Stimulated activated CD4-positive, alpha-beta T cell treated with anti-CD3 and anti-CD28 coated beads, Interleukin-1b, Interleukin-23, amount 100 ng/mL, for 1 hour (primary cell): ENCODE measurements at places on chromosomes 7 and 10.

DNA sequence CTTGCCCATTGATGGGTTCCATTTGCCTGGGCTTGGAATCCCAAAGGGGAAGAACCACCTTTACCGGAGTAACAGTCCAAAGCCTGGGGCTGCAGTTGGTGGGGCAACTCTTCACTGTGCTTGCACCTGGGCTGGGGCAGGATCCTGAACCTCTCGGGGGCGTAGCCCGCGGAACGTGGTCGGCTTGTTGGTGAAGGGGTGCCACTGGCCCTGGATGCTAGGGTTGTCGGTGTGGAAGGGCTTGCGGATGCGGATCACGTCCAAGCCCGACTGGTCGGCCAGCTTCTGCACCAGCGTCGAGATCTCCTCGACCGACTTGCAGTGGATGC lies 710 bp downstream of the MRPL43 start:
- DNase-seq = no peak

GRCh38 chr10:7251696-7252465 lies 159.0 kb downstream of the SFMBT2 start:
- DNase-seq = no peak

DNA sequence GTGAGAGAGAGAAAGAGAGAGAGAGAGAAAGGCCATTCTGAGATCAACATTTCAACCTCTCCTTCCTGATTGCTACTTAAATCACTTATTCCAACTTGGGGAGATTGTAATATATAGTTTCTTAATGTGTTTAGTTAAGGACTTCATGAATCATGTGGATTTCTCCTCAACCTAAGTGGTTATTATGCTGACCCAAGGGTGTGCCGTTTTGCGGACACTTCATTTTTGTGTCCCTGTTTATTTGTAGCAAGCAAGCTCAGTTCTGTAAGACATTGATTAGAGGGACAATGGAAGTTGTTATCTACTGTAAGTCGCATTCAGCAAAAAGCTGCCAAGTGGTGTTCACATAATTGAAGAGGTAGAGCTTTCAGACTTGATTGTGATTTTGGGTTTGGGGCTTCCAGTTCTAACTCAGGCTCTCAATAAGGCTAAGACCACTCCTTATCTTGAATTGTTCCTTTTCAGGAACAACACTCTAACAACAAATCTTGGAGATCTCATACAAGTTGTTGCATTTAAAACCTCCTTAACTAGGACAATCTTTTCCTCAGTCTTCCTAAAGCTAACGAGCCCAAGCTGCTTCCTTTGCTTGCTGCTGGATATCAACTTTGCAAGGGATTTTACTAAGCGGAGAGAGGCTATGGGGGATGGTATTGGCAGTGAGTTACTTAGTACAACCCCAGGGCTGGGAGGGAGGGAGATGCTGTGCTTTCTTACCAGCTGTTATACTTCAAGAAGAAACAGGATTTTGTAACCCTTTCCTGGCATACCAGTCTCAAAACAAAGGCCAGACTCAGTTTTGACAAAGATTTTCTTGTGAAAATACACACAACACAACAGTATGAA lies 19.8 kb upstream of the COL1A2 start:
- no peak for DNase-seq

GRCh38 chr10:131474416-131474815 lies 162.9 kb upstream of the TCERG1L start:
- DNase-seq = no peak

GRCh38 chr7:15476531-15476918 lies 85.3 kb downstream of the AGMO start:
- no peak for DNase-seq

- DNase-seq = no peak
Observed at GRCh38 chr7:158414486-158414961, 173.1 kb downstream of the PTPRN2 start.

- no peak for DNase-seq
Observed at GRCh38 chr10:117348236-117348635, 27.0 kb downstream of the PDZD8 start.

- no peak for DNase-seq
Observed at GRCh38 chr7:158446281-158446680, 141.3 kb downstream of the PTPRN2 start.

- no peak for DNase-seq
Observed at GRCh38 chr7:149855361-149856305, 17.5 kb downstream of the ZNF862 start.

DNA sequence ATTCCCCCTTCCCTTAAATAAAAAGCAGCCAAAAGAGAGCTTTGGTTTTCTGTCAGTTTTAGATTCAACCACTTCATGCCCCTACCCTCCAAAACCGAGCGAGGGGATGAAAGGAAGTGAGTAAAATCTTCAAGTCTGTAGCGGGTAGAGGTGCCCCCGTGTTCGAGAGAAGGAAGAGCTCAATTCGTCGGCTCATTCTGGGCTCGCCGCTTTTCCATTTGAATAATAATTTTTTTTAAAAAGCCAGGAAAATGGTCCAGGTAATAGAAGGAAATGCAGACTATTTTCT lies 436.2 kb upstream of the GALNT17 start:
- DNase-seq = no peak

GRCh38 chr10:58241346-58241745 lies 26.3 kb downstream of the IPMK start:
- no peak for DNase-seq

DNA sequence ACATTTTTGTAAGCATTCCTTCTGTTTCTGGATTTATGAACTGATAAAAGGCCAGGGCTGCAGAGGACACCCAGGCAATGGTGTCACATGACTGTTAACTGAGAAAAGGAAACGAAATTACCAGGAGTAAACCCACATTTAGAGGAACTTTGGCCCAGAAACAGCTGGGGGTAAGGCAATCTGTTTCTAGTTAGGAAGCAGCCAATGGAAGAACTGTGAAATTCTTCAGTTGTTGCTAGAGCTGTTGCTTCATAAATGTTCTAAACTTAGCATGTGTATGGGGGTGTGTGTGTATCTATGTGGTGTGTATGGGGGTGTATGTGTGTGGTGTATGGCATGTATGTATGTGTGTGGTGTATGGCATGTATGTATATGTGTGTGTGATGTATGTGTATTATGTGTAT lies 11.8 kb upstream of the PDCD4 start:
- DNase-seq = no peak

GRCh38 chr7:40470817-40471216 lies 336.0 kb downstream of the SUGCT start:
- DNase-seq = no peak

GRCh38 chr10:22476601-22477321 lies 131.5 kb downstream of the SPAG6 start:
- DNase-seq = no peak

DNA sequence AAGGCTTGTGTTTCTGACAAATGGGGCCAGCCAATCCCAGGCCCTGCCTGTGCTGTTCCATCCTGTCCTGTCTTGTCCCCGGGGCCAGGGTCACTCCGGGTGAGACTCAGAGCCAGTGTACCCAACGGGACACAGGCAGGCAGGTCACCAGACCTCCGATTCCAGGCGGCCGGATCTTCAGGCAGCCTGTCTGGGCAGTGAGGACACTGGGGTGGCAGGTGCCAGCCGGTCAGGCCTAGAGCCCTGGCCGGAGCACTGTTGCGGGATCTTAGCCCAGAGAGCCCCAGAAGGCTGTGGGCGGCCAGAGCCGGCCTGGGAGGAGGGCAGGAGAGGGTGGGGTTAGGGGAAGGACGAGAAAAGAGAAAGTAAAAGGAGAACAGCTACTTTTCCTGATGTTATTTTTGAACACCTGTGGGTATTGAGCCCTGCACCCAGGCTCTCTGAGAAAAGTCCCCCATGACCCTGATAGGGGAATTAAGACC lies 134.3 kb upstream of the TNRC18 start:
- DNase-seq = no peak

DNA sequence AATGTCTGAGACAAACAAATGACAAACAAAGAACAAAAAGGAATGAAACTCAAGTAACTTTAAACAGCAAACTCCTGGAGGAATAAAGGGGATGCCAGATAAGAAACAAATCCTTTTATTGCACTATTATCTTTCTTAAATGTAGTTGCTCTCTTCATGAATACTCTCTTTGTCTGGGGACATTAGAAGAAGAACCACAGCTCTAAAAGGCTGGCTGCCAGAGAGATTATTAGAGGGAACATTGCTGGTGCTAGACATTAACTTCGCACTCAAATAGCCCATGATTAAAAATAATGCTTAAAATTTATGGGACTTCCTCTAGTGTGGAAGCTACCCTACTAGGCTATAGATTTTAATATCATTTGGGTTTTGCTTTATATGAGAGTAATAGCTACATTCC lies 1330.4 kb downstream of the XPNPEP1 start:
- DNase-seq = no peak

DNA sequence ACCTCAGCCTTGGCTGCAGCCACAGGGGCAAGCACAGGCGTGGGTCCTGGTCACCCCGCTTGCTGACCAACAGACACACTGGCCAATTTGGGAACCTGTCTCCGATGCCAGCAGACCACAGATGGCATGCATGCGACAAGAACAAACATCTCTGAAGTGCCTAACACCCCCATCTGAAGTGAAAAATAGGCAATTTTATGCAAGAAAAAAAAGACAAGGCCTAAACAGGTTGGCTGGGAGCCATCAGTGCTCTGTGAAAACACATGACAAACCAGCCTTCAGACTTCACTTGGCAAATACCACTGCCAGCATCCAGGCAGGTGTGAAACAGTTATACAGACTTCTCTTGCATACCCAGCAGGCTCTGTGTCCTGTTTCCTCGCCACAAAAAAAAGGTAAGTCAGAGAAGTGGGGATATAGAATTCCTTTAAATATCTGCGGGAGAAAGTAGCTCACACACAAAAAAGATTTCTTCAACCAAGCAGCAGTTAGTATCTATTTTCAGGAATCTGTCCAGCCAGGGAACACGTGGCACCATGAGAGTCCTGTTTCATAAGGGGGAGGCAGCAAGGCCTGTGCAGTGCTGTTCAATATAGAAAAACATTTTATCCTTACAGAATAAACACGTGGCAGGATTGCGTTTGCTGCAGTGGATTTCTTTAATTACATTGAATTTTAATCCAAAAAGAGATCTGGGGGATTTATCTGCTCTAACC lies 293.4 kb upstream of the MKLN1 start:
- no peak for DNase-seq

GRCh38 chr10:51083356-51083853 lies 9.1 kb downstream of the PRKG1 start:
- DNase-seq = no peak

- no peak for DNase-seq
Observed at GRCh38 chr10:123530166-123530870, 135.8 kb upstream of the GPR26 start.

DNA sequence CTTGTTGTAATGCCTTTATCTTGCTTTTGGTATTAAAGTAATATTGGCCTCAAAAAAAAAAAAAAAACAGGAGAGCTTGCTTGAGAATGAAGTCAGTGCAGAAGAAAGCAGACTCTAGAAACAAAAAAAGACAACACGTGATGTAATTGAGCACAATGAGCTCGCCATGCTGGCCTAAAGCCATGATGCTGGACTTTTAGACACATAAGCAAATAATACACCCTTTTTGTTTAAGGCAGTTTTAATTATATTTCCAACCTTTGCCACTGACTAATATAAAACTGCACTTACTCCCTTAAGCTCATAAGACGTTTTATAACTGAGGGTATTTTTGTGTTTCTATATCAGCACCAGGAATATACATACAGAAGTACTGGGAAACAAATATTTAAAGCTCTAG lies 798.3 kb downstream of the KCNMA1 start:
- DNase-seq = no peak

DNA sequence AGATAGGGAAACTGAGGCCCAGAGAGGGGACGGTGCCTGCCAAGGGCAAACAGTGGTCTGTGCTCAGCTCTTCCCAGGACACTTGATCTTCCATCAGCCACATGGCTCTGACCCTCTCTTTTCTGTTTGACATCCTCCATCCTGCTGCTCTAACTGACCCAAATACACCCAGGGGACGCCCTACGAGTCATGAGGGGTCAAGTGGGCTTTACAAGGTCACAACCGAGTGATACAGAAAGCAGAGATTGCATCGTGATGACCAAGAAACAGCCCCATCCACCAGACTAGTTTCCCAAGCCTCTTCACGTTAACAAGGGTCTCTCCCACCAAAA lies 131.2 kb upstream of the UNC5B start:
- no peak for DNase-seq

DNA sequence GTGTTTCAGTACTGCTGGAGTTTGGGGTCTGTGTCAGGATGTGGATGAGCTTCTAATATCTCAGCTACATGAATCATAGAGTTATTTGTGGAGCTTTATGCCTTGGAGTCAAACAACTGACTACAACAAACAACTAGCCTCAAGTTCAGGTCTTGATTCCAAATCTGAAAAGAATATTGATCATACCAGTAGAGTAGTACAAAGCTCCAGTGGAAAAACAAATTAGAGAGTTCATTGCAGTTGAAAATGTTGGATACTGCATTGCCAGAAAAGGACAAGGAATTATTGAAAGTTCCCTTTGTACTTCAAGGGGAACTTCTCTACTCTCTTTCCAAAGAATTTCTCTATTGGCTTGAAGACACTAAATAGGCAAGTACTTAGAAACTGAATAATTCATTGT lies 117.6 kb upstream of the CTTNBP2 start:
- no peak for DNase-seq

- no peak for DNase-seq
Observed at GRCh38 chr10:119980956-119981750, 88.6 kb downstream of the SEC23IP start.
